CD4-positive, alpha-beta T cell (primary cell): ENCODE measurements at places on chromosomes 1 and 21.

DNA sequence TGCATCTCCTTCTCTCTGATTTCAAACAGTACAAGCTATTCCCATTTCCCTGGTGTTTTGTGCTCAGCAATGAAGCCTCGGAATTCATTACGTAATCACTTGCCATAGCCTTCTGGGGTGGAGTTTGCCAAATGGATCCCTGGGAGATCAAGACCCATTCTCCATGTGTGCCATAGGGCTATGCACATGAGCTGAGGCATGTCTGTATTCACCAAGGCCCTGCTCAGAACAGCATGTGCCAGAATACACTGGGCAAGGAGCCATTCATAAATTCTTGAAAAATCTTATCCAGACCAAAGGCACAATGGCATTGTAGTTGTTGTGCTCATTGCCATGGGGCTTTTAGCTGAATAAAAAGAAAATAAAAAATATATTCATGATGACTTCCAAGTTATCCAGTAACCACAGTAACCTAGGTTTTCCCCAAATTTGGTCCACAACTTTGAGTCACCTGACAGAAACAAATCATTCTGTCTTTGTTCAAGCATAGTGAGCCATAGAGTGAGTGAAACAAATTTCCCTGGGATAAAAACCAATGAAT lies 53.0 kb downstream of the CRB1 start:
- DNase-seq, result no peak

- no peak for DNase-seq
Measured at GRCh38 chr1:205424901-205425600, 3.2 kb upstream of the LEMD1 start.

- DNase-seq, result no peak
Measured at GRCh38 chr1:22154626-22155025, 11.7 kb upstream of the WNT4 start.

GRCh38 chr1:200919386-200919785 lies 24.7 kb downstream of the INAVA start:
- no peak for DNase-seq

DNA sequence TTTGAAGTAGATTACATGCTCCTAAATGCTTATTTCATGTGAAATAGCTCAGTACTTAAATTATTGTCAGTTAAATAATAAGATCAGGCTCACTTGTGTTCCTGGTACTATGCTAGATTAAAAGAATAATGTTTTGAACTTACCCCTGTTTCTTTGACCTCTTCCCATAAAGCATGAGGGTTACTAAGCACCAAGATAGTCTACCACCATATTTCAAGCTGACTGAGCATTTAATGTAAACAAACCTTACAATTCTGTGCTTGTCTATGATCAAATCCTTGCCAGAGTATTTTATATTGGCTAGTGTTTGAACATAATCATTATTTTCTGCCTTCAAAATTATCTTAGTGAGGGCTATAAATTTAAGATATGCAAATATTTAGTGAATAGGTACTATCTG lies 98.1 kb downstream of the LHX9 start:
- DNase-seq, result no peak

DNA sequence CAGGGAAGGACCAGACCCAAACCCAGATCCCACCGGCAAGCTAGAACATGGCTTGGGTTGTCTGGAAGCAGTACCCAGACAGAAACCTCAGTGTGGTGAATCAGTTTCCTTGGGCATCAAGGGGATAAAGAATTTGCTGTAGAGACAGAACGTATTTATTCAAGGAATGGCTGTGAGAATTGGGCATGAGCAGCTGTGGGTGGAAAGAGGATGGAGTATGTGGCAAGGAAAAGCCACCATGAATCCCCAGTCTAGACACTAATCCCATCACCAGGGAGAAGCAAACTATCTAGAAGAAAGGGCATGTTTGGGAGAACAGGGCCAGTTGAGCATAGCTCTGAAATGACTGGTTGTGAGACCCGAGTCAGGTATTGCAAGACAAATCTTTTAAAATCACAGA lies 109.2 kb downstream of the TOMM20 start:
- no peak for DNase-seq

DNA sequence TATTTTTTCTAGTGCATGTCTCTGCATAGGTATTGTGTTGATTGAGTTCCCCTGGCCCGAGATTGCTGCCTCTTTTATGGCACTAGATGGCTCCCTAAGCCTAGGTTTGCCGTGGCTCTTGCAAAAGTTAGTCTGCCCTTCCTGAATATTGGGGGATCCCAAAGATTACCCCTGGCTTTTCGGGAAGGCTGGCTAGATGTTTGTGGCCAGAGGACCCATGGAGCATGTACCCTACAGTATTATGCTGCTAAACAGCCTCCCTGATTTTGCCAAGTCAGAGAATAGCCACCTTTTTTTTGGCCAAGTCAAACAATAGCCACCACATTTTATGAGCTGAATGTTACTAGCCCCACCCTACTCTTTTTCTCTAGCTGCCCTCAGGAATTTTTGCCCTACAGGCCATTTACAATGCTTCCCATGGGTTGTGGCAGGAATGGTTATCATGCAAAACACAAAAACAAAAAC lies 343.2 kb downstream of the OLFM3 start:
- no peak for DNase-seq

GRCh38 chr1:115291741-115292140 lies 46.3 kb downstream of the NGF start:
- no peak for DNase-seq

GRCh38 chr1:209863766-209864485 lies 36.2 kb downstream of the UTP25 start:
- no peak for DNase-seq

GRCh38 chr1:189405419-189405818 lies 1072.2 kb downstream of the BRINP3 start:
- DNase-seq, result no peak

- DNase-seq, result peak; percentile 49
Measured at GRCh38 chr1:41805771-41806471, 112.8 kb downstream of the HIVEP3 start.

GRCh38 chr1:18093193-18093592 lies 14.4 kb upstream of the IGSF21 start:
- DNase-seq, result no peak

DNA sequence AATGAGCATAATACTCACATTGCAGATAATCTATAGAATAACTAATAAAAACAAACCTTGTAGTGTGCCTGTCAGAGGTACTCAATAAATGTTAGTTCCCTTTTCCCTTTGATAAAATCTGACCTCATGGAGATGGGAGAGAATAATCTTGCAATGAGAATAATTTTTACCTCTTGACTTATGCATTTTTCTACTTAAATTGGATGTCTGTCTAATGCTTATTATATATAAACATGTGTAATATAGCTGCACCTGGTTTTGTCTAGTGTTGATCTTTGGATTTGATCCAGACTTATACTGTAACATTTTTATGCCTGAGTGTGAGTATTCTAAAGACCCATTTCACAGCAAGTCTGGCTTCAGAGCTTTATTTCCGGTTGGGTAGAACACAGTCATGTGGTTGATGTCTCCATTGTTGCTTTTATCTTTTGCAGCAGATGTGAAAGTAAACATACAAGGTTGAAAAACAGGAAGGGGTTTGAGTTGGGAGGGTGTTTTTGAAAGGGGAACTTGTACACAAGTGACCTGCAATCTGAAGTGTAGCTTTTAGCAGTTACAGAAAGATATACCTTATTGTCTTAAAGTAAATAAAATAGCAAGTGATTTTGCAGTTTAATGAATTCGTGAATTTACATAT lies 12.4 kb downstream of the EPB41 start:
- DNase-seq, result peak; percentile 36

- DNase-seq, result no peak
Measured at GRCh38 chr1:25971066-25971810, 26.6 kb downstream of the PAFAH2 start.

GRCh38 chr1:159986093-159986492 lies 32.1 kb upstream of the SLAMF9 start:
- DNase-seq, result no peak

GRCh38 chr21:38351961-38352521 lies 95.2 kb downstream of the KCNJ15 start:
- DNase-seq, result no peak

GRCh38 chr1:221815660-221816059 lies 73.8 kb upstream of the DUSP10 start:
- DNase-seq, result no peak

DNA sequence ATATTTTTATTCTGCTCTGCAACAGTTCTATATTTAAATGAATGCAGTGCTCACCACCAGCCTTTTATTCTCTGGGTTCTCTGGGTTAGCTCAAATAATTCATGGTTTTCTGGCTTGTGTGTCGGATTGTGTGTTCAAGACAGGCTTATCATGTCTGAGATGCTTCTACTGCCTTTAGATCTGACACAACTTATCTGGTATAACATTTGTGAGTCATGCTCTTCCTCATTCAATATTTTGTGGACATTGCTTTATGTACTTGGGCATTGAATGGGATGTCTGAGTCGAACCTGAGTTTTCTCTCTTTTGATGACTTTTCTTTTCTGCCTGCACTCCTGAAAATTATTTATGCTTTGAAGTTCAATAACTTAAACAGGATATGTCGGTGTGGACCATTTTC lies 17.6 kb upstream of the PKP1 start:
- no peak for DNase-seq

- no peak for DNase-seq
Measured at GRCh38 chr1:234699795-234700665, 90.1 kb upstream of the IRF2BP2 start.

DNA sequence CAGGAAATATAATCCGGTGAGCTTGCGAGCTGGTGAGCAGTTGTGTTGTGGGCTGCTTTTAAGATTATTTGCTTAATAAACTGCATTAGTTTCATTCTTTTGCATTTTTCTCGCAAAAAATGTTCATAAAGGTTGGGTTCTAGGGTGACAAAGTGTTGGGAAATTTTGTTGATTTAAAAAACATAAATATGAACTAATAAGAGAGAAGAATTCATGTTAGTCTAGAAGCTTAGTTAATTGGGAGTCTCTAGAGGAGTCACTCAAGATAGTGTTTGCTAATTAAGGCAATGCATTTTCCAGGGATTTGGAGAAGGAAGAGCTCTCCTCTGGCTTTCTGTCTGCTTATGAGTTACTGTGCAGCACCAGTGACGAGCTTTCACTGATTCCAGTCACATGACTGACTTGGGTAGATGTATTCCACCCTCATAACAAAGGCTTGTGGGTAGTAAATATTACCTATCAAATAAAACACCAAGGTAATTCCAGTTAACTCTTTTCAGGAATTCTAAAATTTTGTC lies 417.0 kb downstream of the PTBP2 start:
- no peak for DNase-seq

DNA sequence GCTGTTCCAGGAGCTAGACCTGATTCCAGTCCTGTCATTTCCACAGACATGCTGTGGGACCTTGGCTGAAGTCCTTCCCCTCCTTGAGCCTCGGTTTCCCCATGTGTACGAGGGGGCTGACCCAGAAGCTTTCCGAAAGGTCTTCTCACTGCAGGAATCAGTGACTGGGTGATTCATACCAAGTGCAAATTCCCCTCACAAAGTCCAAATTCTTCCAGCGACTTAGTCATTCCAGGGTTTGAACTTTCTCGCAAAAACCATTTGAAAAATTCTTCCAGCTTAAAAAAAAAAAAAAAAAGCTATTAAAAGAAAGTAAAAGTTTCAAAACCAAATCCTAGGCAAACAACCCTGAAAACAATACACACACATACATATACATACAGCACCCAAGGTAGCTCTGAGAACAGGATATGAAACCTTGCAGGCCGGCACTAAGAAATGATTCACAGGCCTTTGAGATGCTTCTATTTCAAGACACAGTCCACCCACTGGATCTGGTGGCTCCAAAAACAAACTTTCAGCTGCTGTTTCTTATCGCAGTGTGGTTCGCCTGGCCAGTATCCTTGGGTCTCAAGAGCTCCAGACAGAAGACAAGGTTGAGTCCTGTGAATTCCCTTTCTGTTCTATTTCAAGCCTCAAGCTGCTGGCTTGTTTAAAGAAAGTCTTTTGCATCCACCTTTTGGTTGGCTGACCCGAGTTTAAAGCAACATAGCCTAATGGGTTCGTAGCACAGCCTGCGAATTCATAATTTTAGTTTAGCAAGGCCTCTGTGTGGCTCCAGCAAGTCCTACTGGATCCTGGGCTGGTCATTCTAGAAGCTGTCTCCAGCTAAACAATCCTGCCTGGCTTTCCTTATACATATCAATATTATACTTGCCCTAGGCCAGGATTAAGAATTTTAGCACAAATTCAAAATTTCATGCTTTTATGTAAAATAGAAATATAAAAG lies 18.0 kb upstream of the ID3 start:
- DNase-seq, result no peak

- no peak for DNase-seq
Measured at GRCh38 chr1:30381671-30382365, 341.6 kb downstream of the MATN1 start.

GRCh38 chr1:67552336-67552759 lies 122.1 kb upstream of the SERBP1 start:
- DNase-seq, result no peak

DNA sequence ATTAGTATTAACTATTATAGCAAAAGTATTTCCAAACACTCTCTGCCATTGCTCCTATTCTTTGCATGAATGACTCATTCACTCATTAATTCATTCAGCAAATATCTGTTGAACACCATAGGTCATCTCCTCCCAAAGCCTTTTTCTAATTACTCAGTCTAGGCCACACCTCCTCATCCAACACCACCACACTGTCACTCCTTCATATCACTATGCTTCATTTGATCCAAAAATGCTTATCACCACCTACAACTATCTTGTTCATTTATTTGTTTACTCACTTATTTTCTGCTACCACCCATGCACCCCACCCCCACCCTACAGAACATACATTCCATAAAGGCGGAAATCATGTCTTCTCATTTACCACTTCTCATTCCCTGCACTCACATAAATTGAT lies 94.4 kb upstream of the TNFSF4 start:
- no peak for DNase-seq

DNA sequence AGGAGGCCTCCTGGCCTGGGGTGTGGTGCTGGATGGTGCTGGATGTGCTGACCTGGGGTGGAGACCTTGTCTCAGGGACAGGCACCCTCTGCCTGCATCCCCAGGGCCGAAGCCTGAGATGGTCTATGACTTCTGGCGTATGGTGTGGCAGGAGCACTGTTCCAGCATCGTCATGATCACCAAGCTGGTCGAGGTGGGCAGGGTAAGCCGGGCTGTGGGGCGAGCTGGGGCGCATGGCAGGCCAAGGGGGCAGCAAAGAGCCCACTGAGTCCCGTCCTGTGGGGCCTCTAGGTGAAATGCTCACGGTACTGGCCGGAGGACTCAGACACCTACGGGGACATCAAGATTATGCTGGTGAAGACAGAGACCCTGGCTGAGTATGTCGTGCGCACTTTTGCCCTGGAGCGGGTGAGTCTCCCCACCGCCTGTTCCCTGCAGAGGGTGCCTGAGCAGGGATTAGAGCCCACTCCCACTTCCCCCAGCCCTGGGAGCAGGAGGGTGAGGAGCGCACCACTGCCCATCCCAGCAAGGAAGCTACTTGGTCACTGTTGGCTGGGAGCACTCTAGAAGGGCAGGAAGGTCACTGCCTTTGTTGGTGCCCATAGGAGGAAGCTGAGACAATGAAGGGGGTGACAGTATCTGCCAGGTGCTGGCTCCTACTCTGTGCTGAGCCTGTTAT lies 75.2 kb downstream of the PTPRU start:
- no peak for DNase-seq

DNA sequence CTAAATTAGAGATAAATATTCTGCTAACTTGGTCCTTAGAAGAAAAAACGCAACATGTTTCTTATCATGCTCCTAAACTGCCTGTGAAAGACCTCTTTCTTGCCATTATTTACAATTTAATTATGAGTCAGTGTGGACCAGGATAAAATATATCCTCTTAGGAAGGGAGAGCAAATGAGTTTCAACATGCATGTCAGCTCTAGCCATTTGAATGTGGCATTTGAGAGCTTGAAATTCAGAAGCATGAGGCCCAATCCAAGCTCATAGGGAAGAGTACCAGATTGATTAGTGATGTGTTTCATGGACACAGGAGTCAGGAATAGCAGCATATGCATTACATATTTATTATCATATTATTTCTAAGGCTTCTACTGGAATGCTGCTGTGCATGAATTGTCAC lies 39.3 kb downstream of the TBX15 start:
- DNase-seq, result no peak
